ENCODE measurements at places on chromosomes 2 and 18.

DNA sequence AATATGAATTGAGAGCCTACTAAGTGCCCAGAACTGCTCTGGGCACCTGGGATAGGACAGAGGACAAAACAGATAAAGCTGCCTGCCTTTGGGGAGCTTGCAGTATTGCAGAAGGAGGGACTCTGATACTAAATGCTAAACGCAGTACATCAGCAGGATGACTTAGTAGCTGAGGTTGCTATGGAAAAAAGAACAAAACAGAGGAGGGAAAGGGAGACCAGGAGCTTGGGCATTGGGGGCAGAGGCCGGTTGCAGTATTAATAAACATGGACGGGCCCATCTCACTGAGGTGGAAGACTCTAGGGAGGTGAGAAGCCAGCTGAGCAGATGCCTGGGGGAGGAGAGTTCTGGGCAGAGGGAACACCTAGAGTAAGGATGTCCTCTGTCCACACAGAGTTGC is 66.1 kb upstream of the SP3 start:
- no peak for DNase-seq

- no peak for DNase-seq
Measured at GRCh38 chr2:173667014-173667413, 298.2 kb downstream of the SP3 start.

DNA sequence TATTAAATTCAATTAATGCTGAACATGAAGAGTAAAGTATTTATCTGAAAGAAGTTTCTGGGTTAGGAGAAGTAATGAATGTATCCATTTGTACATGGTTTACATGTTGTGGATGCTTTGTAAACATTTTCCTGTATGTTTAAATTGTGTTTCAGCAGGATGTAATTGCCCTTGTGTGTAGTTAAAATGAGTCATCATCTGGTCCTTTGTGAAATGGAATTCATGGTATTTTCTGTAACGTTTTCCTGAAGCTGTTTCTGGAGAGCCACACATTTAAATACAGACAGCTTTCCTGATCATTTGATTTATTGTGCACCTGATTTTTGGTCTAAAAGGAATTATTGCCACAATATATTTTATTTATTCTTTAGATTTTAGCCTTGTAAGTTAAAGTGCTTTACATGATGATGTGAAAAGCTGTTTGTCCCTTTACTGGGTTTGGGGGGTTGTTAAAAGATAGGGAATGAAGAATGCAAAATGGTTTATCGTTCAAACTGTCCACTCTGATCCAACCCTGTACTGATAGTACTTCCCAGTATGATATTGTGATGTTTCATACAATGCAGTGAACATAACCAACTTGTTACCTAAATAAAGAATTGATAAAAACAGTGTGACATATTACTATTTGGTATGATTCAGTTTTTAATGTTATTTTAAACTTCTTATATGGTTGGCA is 41.7 kb upstream of the SLC3A1 start:
- peak; percentile 53 for DNase-seq

DNA sequence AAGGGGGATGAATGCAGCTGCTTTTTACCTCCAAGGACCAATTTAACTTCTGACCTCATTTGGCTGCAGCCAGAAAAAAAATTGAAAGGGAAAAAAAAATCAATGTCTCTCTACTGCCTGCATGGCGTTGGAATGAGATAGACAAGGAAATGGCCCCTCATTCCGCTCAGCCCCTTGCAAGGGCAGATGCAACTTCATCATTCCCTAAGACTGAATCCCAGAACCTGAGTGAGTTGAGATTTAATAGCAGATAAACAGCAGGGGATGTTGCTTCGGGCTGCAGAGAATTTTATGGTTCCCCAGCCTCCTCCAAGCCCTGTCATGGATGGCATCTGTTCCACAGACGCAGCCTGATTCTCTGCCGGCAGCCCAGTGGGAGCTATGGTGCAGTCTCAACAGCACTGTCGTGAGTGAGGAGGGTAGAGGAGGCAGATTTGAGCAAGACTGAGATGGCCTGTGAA is 49.0 kb downstream of the CAPN13 start:
- no peak for DNase-seq

DNA sequence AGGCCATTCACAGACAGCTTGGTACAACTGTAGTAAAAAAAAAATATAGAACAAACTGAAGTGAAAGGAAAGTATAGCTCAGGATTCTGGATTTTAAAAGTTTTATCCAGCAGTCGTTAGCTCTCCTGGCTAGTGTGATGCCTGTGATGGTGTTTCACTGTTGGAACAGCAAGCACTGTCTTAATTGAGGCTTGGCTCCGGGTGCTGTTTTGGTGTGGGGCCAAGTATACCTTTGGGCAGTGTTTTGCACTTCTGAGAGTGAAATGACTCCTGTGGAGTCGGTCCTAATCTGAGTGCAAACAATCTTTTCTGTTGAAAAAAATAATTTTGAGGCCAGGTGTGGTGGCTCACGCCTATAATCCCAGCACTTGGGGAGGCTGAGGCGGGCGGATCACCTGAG is 28.7 kb upstream of the RAB1A start:
- DNase-seq = no peak

GRCh38 chr2:110718990-110719389 is 13.4 kb upstream of the ACOXL start:
- DNase-seq = no peak

DNA sequence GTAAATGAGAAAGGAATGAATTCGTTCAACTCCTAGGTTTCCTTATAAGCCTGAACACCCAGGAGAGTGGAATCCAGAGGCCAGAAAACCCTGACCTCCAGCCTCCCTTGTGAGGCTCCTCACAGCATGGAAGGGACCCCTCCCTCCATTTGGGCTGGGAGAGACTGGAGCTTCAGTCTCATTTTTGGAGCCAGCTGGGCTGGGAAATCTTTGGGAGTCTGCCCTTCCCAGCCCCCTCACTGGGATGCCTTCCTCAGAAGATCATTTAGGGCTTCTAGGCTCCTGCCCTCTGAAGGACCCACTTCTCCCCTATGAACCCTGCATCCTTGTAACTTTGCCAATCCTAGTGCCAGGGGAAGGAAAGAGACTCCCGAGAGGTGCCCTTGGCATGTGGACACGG is 346.1 kb downstream of the CYP26B1 start:
- no peak for DNase-seq

DNA sequence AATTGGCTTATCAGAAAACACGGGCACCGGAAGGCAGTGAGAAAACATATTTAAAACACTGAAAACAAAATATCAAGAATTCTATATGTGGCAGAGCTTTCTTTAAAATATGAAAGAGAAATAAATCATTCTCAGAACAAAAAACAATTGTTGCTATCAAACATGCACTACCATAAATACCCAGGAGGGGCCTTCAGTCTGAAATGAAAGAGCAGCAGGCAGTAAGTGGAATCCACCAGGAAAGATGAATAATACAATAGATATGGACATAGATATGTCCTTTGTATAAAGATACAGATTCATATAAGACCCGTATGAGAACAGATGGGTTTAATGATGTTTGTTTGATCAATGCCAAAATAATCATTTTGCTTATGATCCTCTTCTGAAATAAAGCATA is 142.0 kb downstream of the TMEM18 start:
- no peak for DNase-seq

DNA sequence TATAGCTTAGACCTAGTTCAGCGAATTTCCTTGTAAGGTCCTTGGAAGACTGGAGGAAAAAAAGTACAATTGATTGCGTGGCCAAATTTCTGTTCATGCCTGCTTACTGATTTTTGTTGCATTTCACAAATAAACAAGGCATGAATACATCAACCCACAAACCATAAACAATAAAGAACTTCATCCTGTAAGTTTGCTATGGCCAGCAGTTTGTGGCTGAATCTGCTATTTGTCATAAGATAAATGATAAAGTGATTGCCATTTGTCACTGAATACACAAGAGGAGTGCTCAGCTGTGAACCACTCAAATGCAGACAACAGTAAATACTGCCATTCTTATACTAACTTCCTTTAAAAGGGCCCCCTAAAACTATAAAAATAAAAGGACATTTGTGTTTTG is 259.5 kb downstream of the CCDC178 start:
- DNase-seq = no peak

GRCh38 chr2:168552450-168552856 is 96.4 kb downstream of the CERS6 start:
- DNase-seq = no peak

Measured in HFF-Myc (cell line).